ENCODE measurements at places on chromosomes 1 and 21.

DNA sequence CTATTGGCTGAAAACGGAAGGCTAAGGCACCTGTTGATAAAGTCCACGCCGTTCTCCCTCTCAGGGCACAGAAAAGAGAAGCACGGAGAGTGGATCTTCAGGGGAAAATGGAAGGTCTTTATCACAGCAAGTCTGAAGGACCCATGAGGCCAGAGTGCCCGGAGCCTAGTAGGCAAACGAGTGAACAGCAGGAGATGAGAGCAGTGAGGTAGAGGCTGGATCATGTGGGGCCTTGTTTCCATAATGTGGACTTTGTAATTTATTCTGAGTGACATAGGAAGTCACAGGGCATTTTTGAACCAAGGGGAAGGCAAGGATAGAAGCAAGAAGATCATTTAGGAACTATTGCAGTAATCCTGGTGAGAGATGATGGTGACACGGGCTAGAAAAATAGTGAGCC, 287.2 kb upstream of the NRIP1 start:
- no peak for DNase-seq
- H3K36me3 ChIP-seq, result no peaks in the 10 kb centered on the region
- H3K4me1 ChIP-seq, result no peaks in the 10 kb centered on the region
- no peaks in the 10 kb centered on the region for H3K27me3 ChIP-seq
- H3K4me3 ChIP-seq, result no peak overlapping the region
- H3K27ac ChIP-seq, result no peak overlapping the region

DNA sequence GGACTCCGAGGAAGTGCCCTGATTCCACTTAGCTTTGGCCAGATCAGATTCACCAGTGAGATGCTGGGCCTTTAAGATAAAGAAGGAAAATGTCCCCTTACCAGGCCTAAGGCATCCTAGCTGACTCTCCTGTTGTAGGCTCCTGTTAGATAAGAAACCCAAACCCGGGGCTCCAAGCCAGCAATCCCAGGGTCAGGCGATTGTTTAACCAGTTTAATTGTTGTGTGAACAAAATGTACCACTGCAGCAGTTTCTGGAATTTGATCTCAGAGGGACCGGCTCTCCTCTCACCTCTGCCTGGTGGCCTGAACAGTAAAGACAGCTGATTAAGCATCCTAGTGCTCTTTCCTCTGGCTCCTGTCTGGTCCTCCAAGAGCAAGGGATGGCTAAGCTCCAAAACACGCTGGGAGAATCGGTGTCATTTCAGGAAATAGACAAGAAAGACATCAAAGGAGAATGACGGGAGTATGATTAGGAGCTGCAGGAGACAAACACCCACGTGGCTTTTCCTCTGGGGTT, 9.3 kb upstream of the KLHDC8A start:
- H3K4me1 ChIP-seq, result no peaks in the 10 kb centered on the region
- H3K4me3 ChIP-seq, result no peak overlapping the region
- H3K36me3 ChIP-seq, result no peaks in the 10 kb centered on the region
- no peaks in the 10 kb centered on the region for H3K27me3 ChIP-seq
- H3K27ac ChIP-seq, result no peak overlapping the region
- no peak for DNase-seq

- H3K27ac ChIP-seq, result no peak overlapping the region
- H3K36me3 ChIP-seq, result no peaks in the 10 kb centered on the region
- H3K4me1 ChIP-seq, result no peaks in the 10 kb centered on the region
- no peak overlapping the region for H3K4me3 ChIP-seq
Observed at GRCh38 chr1:3101124-3101939, 32.3 kb downstream of the PRDM16 start.

GRCh38 chr1:205598841-205599668, 32.8 kb downstream of the ELK4 start:
- peak overlapping the region; percentile 23 for H3K27ac ChIP-seq
- no peaks in the 10 kb centered on the region for H3K4me1 ChIP-seq
- no peaks in the 10 kb centered on the region for H3K27me3 ChIP-seq
- peaks cover 37% of the 10 kb centered on the region for H3K36me3 ChIP-seq
- no peak for DNase-seq

DNA sequence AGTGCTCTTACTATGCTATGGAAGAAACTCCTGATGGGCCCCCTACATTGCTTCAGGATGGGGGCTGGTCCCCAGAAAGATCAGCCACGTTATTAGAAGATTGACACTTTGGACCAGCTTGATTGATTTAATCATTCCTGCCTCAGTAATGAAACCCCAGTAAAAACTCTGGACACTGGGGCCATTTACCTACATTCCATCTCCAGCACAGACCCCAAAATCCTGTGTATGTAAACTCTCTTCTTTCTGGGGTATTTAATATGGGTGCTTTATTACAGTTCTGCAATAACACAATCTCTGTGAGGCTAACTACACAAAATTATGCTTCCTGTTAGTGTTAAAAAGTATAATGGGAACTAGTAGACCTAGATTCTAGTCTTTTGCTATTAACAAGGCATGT, 96.6 kb downstream of the KCNK1 start:
- H3K4me1 ChIP-seq, result peaks cover 16% of the 10 kb centered on the region
- H3K27ac ChIP-seq, result no peak overlapping the region
- H3K27me3 ChIP-seq, result no peaks in the 10 kb centered on the region
- DNase-seq, result no peak
- H3K4me3 ChIP-seq, result no peak overlapping the region

DNA sequence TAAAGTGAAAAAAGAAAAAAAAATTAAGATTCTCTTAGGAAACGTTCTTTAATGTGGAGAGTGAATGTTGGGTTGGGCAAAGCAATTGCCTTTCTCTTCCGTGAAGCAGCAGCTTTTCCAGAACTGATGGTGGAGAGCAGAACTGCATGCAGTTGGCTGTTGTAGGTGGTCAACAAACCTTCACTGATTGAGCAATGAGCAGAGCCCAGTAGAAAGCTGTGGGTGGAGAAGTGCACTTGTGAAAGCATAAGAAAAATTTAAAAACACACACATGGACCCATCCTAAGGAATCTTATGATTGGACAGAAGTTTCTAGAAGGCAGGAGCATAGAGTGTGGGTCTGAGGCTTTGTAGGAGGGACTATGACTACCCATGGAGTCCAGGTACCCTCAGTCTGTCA, 4.5 kb downstream of the PRELP start:
- H3K27me3 ChIP-seq, result no peaks in the 10 kb centered on the region
- no peak for DNase-seq
- no peak overlapping the region for H3K27ac ChIP-seq
- H3K36me3 ChIP-seq, result no peaks in the 10 kb centered on the region
- peaks cover 11% of the 10 kb centered on the region for H3K4me1 ChIP-seq

DNA sequence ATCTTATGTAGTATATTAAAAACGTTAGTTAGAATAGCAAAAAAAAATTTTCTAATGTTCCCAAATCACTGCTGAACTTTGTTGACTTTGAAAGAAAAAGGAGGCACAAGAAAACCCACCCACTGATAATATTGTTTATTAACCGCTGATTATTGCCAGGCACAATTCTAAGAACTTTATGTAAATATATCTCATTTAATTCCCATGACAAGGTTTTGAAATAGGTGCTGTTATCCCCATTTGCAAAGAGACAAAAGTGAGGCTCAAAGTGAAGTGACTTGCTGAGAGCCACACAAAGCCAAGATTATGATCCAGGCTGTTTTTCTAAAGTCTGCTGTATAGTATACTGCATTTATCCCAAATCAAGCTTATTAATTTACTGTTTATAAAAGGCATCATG, 56.4 kb downstream of the SASS6 start:
- H3K27ac ChIP-seq, result no peak overlapping the region
- no peak for DNase-seq
- peaks cover 40% of the 10 kb centered on the region for H3K36me3 ChIP-seq
- no peak overlapping the region for H3K4me3 ChIP-seq
- no peaks in the 10 kb centered on the region for H3K4me1 ChIP-seq

DNA sequence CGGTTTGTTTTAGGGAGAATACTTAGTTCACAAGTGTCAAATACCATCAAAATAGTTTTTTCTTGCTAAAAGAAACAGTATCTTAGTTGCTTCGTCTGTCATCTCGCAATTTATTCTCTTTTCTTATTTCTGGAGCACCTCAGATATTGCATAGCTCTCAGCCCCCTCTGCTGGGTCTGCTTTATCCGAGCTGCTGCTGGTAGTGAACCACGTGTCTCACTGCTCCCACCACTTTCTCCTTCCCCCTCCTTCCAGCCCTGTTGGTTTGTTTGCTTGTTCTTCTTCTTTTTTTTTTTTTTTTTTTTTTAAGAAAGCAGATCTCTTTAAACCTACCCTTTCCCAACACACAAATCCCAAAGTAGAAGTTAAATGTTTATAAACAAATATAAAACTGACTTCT, 170.8 kb downstream of the EDEM3 start:
- no peak overlapping the region for H3K4me3 ChIP-seq
- no peak for DNase-seq
- H3K4me1 ChIP-seq, result no peaks in the 10 kb centered on the region
- H3K27me3 ChIP-seq, result no peaks in the 10 kb centered on the region

GRCh38 chr1:157829210-157829609, 9.3 kb upstream of the FCRL1 start:
- H3K27me3 ChIP-seq, result no peaks in the 10 kb centered on the region
- no peak overlapping the region for H3K4me3 ChIP-seq
- H3K36me3 ChIP-seq, result no peaks in the 10 kb centered on the region
- no peak for DNase-seq
- H3K27ac ChIP-seq, result no peak overlapping the region

DNA sequence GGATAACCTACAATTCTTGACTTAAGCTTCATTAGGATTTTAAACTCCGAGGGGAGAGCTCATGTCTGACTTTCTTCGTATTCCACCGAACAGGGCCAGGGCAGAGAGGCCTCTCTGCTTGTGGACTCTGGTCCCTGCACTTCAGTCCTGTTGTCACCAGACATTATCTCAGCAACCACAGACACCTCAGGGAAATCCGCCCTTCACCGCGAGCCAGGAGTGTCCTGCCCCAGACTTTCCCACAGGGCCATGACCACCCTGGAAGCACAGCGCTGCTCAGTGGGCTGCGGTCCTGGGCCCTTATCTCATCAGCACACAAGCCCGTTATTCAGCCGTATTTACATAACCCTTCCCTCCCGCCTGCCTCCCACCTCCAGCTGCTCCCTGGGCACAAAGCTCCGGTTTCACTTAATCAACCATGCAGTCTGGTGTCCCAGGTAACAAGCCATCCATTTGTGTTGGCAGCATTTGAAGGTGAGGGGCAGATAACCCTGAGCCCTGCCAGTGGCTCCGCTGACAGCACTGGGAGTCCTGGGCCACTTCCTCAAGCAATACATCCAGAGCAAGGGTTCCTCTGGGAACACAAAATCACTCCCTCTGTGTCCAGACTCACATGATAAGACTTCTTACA, 122.8 kb upstream of the RAB4A start:
- peak; percentile 89 for DNase-seq
- no peaks in the 10 kb centered on the region for H3K36me3 ChIP-seq
- no peak overlapping the region for H3K4me3 ChIP-seq
- H3K4me1 ChIP-seq, result no peaks in the 10 kb centered on the region

DNA sequence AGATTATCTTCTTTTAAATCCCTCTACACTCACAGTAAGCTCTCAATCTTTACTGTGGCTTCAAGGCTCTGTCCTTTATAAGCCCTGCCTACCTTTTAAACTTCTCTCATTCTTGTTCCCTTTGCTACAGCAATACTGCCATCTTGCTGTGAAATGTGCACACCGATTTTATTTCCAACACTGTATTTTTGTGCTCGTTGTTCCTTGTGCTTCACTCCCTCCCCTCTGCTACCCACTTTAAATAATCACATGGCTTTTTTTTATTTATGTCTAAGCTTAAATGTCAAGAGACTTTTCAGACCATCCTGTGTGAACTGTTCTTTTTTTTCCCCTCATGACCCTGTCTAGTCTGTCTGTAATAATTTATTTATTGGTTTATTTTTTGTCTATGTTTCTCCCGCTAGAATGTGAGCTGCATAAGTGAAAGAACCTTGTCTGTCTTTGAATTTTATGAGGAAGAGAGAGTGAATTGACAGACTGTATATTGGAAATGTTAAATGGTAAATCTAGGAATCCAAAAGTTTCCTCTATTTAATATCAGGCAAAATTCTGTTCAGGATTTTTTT, 45.7 kb downstream of the ABCD3 start:
- no peaks in the 10 kb centered on the region for H3K27me3 ChIP-seq
- no peak overlapping the region for H3K27ac ChIP-seq
- H3K4me3 ChIP-seq, result no peak overlapping the region
- peak; percentile 26 for DNase-seq

DNA sequence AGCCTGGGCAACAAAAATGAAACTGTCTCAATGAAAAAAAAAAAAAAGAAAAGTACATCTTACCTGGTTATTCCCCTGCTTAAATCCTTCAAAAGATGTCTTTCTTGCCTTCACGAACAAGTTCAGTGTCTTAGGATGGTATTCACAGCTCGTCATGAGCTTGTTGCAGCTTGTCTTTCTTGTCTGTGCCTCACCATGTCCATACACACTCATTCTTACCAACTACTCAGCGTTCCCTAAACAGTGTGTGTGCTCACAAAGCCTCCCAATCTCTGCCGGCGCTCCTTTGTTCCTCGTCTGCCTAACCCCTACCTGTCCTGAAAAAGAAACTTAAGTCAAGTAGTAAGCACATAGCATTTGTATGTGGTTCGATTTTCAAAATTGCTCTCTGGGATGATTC, 31.1 kb downstream of the UBE4B start:
- no peak overlapping the region for H3K4me3 ChIP-seq
- peaks cover 31% of the 10 kb centered on the region for H3K36me3 ChIP-seq
- H3K27ac ChIP-seq, result no peak overlapping the region
- H3K27me3 ChIP-seq, result no peaks in the 10 kb centered on the region
- no peak for DNase-seq

DNA sequence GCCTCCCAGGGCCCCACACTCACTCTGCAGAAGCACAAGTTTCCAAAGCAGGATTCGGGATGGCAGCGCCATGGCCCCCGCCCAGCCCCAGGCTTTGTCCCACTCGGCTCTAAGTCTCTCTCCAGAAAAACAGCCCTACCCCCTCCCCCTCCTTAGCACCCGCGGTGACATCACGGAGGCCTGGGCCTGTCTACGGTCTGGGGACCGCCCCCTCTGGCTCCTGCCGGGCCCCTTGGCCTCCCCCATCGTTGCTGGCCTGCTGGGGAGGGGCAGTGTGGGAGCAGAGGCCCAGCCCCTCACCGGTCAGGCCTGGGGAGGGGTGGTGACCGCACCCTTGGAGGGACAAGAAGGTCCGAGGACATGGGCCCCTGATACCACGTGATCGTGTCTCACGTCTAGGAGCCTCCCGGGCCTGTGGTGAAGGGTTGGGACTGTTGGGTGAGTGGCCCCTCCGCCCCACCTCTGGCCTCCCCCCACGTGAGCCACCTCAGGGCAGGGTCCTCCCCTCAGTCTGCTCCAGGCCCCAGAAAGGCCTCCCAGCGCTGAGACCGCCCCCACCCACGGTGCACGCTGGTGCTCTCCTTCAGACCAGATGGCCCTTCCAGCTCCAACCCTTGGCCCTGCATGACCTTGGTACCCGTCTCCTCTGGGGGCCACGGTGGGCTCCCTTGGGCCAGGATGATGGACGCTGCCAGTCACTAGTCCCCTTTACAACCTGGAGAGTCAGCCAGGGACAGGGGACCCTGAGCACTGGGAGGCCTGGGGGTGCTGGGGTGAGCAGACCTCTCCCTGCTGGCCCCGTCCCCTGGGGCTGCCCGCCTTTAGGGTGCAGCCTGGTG, at the start of gene MXRA8:
Gene MXRA8, minus strand, starts transcription at position 123 of the 839 bp plus-strand sequence. Its CDS starts 51 bp downstream, at position 72.
- H3K27me3 ChIP-seq, result no peaks in the 10 kb centered on the region
- no peak within 1 kb of the TSS for H3K4me3 ChIP-seq
- peaks cover 53% of the 10 kb centered on the region for H3K4me1 ChIP-seq
- no peak for DNase-seq

GRCh38 chr1:75430526-75430925, 180.4 kb downstream of the SLC44A5 start:
- H3K4me1 ChIP-seq, result no peaks in the 10 kb centered on the region
- no peaks in the 10 kb centered on the region for H3K27me3 ChIP-seq
- H3K27ac ChIP-seq, result no peak overlapping the region
- no peak for DNase-seq

Data from small intestine (tissue), 16 donors.